GM12892 (cell line): ENCODE measurements at places on chromosomes 12 and 14.
A peak's percentile ranks its signal among the peaks of the same experiment; 100 is the strongest.

DNA sequence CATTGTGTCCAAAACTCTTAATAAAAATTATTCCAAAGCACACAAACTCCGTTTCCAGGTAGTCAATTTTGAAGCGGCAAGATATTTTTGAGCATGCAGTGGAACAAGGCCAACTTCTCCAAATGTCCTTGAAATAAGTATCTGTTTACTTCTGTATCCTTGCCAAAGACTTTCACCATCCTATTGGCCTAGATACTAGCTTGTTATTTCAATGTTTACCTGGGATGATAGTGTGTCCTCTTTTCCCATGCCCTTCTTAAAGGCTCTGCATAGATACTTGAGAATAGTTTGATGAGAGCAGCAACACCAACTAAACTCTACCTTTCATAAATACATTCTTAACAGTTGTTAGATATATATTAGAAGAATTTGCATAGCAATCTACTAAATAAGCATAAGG, 160.9 kb downstream of the KCNC2 start:
- DNase-seq: no peak

DNA sequence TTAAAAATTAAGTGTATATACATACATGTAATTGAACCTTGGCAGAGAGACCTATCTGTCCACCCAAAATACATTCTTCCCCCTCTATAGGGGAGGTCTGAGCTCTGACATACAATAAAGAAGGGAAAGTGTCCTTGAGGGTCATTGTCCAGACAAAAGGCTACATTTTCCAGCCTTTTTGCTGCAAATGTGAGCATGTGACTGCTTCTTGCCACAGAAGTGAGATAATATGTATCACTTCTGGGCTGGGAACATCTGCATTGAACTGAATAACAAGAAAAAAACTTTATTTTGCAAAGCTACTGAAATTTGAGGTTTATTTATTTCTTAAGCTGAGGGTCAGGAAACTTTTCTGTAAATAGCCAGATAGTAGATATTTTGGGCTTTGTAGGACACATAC, 131.3 kb downstream of the TBC1D30 start:
- no peak for DNase-seq

- DNase-seq: no peak
These were observed 186.6 kb upstream of the OR4E1 start for GRCh38 chr14:21860172-21860571.

GRCh38 chr12:63802012-63802608, 22.4 kb downstream of the RXYLT1 start:
- DNase-seq: no peak

GRCh38 chr14:53327716-53328115, 174.6 kb upstream of the DDHD1 start:
- no peak for DNase-seq

GRCh38 chr14:104421401-104421821, 158.2 kb upstream of the C14orf180 start:
- DNase-seq: no peak

GRCh38 chr12:124389138-124389724, 94.3 kb downstream of the RFLNA start:
- DNase-seq: no peak

GRCh38 chr14:72401101-72401625, 468.9 kb downstream of the RGS6 start:
- no peak for DNase-seq

GRCh38 chr14:80124794-80125193, 86.5 kb downstream of the DIO2 start:
- DNase-seq: no peak

- no peak for DNase-seq
These were observed 179.9 kb upstream of the ATF7IP start for GRCh38 chr12:14185427-14186192.

GRCh38 chr14:95290021-95290420, 29.7 kb downstream of the CLMN start:
- no peak for DNase-seq

- no peak for DNase-seq
These were observed 265.0 kb upstream of the FKBP4 start for GRCh38 chr12:2529807-2530206.

- DNase-seq: peak; percentile 22
These were observed 186.7 kb downstream of the EFCAB11 start for GRCh38 chr14:89767861-89768268.

GRCh38 chr12:123659996-123660727, 10.8 kb upstream of the TCTN2 start:
- DNase-seq: no peak

GRCh38 chr12:2284857-2285256, 232.1 kb downstream of the CACNA1C start:
- DNase-seq: peak; percentile 34

DNA sequence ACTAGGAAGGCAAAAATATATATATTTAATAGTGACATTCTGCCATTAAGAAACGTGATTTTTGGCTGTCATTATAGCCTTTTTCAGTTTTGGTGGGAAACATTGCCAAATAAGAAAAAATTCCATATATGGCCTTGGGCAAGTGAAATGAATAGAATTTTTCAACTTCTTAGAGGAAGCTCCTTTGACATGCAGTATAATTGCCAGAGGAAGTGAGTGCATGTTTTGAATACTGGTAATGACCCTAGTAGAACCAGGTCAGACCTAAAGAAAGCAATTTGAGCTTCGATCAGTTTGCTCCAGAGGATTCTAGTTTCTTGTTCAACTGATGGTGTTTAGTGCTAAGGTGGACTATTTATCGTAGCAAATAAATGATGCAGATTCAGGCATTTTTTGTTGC, 26.2 kb upstream of the TRIM9 start:
- DNase-seq: no peak

DNA sequence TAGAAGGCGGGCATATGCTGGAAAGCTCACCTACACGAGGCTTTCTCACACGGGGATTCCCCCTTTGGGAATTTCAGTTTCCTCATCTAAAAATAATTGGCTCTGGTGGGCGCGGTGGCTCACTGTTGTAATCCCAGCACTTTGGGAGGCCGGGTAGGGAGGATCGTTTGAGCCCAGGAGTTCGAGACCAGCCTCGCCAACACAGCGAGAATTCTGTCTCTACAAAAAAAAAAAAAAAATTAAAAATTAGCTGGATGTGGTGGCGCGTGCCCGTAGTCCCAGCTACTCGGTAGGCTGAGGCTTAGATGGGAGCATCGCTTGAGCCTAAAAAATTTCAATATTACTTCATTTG, 400 bp upstream of the NDUFA12 start:
- DNase-seq: no peak

DNA sequence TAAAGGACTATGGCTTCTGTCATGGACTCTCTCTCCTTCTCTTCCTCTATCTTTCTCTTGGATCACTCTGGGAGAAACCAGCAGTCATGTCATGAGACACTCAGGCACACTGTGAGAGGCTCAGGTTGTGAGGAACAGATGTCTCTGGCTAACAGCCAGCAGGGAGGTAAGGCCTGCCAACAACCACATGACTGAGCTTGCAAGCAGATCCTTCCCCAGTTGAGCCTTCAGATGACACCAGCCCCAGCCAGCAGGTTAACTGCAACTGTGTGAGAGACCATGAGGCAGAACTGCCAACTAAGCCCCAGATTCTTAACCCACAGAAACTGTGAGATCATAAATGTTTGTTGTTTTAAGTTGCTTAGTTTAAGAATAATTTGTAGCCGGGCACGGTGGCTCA, 90.6 kb downstream of the VCPKMT start:
- no peak for DNase-seq

DNA sequence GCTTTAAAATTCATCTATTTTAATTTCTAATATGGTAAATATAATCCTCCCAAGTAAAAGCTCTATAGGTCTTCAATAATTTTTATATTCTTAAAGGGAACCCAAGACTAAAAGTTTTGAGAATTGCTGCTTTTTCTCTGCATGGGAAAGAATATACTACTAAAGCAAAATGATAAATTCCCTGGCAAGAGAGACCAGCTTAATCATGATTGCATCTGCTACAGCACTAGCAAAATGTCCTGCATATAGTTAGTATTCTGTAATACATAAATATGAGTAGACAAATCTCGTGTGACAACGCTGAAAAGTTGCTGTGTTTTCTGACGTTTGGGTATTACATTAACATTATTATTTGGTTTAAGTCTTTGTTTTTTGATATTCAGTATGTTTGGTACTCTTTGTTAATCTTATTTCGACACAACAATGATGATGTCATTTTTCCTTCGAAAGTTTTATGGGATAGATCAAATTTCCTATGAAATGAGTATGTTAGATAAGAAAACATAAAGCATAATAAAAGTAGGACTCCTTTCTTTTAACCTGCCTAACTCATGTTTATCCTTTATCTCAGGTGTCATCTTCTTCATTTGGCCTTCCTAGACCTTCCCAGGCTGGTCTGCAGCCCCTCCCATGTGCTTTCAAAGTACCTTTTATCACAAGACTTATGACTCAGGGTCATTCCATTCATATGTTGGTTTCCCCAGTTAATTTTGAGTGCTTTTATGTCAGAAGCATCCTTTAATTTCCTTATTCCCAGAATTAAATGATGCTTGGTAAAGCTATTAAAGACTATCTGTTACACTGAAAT, 321.9 kb downstream of the RAD51B start:
- DNase-seq: no peak

GRCh38 chr12:61863811-61864210, 396.4 kb upstream of the USP15 start:
- no peak for DNase-seq

DNA sequence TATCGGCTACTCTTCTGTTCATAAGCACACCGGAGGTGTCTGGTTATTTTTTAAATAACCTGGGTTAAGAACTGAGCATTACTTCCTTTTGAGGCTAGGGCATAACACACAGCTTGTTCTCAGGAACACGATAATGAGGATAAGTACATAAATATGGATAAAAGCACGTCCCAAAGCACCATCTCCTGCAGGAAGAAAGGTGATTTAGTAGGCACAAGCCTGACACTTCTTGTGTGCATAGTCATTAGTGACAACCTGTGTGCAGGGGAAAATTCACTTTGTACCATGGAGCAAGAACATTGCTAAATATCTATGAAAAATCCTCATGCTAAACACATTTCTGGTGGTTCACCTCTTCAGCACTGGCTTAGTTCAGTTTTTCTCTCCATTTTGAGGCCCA, 166.5 kb downstream of the SNAPC1 start:
- DNase-seq: no peak

GRCh38 chr14:81276073-81277069, 55.6 kb upstream of the GTF2A1 start:
- no peak for DNase-seq

GRCh38 chr14:21352587-21352986, 31.2 kb downstream of the SUPT16H start:
- no peak for DNase-seq

DNA sequence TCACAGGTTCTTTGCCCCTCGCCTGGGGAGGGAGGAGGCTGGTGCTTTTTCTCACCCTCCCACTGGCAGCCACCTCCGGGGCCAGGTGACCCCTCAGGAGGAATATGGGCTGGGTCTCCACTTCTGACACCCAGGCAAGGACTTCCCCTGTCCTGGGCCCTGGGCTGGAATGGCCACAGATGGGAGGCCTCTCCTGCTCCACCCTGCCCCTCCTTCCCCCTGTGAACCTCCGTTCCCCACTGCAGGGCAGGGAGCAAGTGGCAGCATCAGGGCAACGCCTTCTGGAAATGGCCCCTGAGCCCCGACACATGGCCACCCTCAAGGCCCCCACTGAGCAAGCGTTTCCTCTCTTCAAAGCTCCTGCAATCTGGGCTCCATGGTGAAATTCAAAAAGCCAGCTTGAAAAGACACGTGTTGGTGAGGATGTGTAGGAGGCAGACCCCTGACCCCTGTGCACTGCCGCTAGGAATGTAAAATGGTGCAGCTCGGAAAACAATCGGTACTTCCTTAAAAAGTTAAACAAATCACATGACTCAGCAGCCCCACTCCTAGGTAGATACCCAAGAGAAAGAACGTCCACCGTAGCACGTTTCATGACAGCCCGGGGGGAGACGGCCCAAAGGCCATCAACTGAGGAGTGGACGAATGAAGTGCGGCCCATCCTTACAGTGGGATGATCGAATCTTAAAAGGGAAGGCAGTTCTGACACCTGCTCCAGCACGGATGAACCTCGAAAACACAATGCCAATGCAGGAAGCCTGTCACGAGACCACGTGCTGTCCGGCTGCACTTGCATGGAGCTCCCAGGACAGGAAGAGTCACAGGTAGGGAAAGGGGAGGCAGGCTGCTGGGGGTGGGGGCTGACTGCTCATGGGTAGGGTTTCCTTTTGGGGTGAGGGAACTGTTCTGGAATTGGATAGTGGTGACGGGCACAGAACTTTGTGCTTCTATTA, 11.5 kb downstream of the XRCC3 start:
- DNase-seq: no peak

DNA sequence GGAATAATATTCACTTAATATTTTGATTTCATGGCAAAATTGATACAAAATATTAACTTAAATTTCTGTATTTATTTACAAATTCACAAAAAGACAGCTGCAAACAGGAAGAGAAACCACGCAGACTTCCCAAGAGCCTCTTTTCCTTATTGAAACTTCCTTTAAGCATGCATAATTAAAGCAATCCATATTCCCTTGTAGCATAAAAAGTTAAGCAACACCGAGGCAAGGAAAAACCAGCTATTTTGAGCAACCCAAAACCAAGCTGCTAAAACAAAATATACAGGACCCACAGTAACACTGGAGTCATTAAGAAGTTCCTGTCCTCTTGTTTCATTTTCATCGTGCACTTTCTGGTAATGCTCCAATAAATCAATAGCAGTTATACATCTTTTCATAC, 58.0 kb downstream of the EEA1 start:
- DNase-seq: no peak

DNA sequence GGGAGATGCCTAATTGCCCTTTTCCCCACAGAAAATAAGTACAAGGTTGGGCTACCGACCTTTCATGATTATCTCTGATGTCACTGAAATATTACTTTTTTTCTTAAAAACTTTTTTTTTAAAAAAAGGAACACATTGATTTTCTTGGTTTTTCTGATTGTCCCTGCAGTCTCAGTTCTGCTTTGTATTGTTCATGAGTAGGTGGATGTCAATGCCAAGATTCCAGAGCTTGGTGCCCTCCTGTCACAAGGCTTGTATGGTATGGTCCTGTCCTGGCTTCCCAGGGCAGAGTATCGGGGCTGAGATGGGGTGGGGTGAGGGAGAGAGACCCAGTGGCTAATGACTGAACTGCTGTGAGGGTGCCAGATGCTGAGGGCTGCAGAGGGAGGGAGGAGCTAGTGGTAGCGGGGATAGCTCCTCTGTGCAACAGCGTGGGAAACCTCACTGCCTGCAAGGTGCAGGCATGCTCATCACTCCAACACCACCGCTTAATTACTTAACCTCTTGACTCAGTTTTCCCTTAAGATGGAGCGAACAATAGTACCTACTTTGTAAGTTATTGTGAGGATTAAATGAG, 4.4 kb upstream of the CTDSP2 start:
- DNase-seq: no peak
